ENCODE measurements at places on chromosomes 7 and 10.
A peak's percentile ranks its signal among the peaks of the same experiment; 100 is the strongest.

GRCh38 chr10:3169271-3169670 lies 3.3 kb downstream of the PITRM1 start:
- no peak for DNase-seq

- DNase-seq, result no peak
These were observed 9.0 kb downstream of the PPP1R17 start for GRCh38 chr7:31695859-31696614.

DNA sequence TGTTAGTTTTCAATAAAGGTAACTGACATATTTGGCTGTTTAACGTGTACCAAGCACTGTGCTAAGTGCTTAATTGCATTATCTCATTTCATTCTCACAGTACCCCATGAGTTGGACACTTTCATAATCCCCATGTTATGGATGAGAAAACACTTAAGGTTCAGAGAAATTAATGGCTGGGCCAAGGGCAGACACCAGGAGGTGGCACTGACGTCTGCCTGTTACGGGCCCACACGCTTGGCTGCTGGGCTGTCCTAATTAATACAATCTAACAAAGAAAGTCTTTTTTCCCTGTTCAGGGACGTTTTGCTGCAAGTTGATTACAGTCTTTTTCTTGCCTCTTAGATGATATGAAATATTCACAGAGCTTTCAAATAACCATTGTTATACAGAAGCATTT lies 16.1 kb downstream of the DYDC2 start:
- no peak for DNase-seq

DNA sequence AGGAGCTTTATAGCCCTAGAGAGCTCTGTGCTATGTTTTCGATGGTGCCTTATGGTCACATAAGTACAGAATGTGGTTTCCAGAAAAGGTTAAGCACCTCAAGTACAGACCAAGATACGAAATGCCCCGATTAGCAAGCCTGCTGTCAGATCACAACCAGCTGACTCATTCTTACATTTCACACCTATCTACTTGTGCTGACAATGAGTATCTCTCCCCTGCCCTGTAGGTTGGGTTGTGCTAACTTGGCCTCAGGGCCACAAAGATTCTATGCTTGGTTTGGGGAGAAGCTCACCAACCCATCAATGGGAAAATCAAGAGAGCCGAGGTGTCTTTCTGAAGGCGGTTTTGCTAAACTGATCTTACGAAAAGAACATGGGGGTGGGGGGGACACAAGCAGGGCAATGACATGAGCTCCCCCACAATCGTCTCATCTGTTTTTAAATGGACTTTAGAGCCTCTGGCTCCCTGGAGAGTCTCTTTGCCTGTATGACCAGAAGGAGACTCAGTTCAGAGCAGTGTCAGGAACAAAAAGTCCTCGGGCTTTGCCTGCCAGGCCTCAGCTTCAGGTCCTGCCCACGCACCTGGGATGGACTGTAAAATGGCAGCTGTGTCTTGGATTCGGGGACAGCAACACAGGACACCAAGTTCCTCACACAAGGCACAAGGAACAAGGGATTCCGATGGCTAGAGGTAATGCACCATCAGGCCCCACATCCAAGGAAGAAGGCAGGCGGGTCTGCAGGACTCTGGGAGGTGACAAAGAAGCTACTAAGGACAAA lies 55.1 kb downstream of the FAM53B start:
- no peak for DNase-seq

DNA sequence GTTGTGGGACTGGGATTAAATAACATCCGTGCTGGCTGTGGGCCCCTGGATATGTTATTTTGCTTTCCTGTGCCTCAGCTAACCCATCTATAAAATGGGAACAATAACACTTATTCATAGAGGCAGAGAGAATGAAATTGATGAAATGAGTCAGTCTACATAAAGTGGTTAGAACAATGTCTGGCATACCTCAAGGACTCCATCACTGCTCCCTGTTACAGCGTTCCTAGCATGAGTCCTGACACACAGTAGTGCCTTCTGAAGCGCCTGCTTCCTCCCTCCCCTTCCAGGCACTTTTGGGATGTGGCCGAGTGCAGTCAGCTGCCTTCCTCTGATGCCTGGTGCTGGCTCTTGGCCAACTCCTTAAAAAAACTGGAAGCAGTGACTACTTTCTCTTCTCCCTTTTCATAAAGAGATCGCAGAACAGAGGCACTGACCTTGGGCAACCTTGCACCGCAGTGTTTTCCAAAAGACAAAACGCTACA lies 108.4 kb upstream of the ZMIZ1 start:
- DNase-seq, result peak; percentile 91

DNA sequence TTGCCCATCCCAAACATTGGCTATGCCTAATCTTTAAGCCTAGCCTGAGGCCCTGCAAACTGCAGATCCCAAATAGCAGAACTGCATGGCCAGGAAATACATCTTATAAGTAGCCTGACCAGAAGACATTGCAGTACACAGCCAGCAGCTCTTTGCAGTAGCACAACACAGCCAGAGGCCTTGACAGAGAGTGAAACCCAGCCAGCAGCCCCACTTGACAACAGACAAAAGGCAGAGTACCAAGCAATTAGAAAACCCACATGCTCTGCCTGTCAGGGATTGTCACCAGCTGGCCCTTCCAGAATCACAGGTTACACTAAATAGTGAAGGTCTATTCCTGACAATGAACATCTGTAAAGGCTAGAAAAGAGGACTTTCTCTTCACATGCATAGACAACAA lies 242.8 kb upstream of the TMEM72 start:
- no peak for DNase-seq

DNA sequence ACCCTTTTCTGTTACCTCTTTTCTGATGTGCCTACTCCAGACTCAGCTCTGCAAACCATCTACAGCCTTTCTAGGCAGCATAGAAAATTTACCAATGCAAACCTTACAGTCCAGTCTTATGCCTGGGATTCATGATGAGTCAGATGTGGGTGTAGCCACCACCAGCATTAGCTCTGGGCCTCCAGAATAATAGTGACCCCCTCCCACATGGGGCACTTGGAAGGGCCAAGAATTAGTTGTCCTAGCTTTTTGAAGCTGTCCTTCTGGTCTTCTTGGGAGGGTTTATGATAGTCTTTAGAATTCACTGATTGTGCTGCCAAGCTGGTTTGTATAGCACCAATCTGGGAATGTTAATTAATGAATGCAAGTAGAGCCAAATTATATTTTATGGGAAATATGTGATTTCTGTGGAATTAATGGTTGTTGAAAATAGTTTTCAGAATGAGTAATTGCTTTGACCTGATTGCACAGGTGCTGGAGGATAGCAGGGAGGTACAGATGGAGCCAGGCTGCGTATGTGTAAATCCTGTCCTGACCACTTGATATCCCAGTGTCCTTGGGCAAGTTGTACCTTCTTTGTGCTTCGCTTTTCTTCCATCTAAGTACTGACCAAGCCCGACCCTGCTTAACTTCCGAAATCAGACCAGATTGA lies 94.8 kb downstream of the CPED1 start:
- DNase-seq, result peak; percentile 80

DNA sequence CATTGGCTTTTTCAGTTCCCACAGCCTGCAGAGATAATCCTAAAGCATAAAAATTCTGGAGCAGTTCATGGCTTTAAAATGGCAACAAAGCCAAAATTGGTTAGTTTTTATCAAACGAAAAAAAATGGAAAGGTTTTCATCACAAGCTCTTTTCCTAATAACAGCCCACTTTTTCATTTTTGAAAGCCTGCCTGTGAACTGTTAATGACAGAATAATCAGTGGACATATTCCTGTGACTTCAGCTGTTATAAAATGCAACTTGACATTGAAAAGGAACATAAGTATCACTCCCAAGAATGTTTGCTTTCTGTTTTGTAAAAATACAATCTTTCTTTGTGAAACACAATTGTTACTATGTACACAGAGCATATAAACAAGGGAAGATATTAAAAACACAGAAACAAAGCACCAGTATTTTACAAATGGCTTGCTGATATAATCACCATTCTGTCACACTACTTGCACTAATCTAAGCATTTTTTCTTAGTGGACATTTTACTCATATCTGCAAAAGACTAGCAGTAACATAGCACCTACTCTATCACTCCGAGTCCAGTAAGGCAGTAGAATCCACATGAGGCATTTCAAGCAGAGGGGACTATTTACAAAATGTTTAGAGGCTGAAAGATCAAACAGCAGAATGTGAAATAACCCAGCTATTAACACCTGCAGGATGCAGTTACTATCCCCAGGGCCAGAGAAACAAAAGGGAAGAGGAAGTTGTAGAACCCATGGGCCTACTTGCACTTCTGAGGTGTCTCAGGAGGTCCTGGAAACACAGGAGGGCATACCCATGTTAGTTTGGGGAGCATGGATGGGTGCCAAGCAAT lies 26.4 kb downstream of the MACC1 start:
- no peak for DNase-seq

- no peak for DNase-seq
These were observed 4.0 kb downstream of the UNC5B start for GRCh38 chr10:71216363-71216695.

- no peak for DNase-seq
These were observed 207.3 kb upstream of the ADO start for GRCh38 chr10:62597226-62597625.

DNA sequence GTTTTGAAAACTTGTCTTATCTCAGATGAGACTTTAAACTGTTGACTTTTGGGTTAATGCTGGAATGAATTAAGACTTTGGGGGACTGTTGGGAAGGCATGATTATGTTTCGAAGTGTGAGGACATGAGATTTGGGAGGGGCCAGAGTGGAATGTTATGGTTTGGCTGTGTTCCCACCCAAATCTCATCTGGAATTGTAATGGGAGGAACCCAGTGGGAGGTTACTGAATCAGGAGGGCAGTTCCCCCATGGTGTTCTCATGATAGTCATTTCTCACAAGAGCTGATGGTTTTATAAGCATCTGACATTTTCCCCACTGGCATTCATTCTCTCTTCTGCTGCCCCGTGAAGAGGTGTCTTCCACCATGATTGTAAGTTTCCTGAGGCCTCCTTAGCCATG lies 13.8 kb upstream of the POT1 start:
- DNase-seq, result no peak

GRCh38 chr7:135980665-135981180 lies 3.6 kb upstream of the MTPN start:
- peak; percentile 59 for DNase-seq

DNA sequence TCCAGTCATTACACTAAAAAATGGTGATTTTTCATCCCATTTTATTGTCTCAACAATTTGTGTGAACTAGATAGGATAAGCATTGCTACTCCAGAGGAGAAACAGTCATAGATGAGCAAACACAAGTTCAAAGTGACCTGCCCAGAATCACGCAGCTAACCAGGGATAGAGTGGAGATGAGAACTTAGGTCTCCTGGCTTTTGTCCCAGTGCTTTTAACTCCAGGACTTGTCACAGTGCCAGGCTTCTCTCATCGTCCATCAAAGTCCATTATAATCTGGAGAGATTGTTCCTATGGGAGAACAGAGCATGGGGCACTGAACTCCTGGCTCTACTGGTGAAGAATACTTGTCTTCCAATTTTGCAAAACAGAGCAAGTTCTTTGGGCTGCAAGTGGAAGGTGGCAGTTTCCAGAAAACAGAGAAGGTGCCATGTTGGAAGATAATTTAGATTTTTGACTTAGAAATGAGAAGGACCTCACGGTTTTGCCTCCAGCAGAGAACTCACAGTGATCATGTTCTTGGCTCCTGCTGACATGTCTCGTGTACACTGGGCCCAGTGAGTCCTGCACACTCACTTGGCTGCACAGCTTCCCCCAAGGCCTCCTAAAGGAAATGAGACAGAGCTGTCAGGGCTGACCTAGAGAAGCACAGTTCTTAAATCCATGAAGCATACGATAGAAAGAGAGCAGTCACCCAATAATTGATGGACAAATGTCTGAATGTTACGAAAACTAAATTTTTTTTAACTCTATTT lies 322.9 kb upstream of the NRP1 start:
- DNase-seq, result peak; percentile 31
